Vagina (tissue), 2 donors: ENCODE measurements at places on chromosomes 4 and X.

DNA sequence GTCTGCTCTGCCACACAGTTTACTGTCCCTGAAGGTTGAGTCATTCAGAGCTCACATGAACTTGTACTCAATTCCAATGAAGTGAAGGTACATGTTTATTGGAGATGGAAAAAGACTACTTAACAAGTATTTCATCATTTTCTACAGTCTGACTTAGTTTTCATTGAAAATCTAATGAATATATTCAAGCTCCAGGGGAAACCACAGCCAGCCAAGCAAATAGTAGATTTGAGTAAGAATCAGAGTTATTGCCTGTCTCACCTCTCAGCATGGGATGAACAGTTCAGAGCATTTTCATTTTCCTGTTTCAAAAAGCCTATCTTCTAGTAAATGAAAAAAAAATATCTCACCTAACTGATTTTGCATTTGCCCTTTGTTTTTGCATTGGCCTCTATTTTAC is 1249.4 kb upstream of the DIAPH2 start:
- no peaks in the 10 kb centered on the region for H3K36me3 ChIP-seq
- H3K4me3 ChIP-seq: no peak overlapping the region
- H3K27me3 ChIP-seq: no peaks in the 10 kb centered on the region
- DNase-seq: no peak
- no peak overlapping the region for H3K27ac ChIP-seq

DNA sequence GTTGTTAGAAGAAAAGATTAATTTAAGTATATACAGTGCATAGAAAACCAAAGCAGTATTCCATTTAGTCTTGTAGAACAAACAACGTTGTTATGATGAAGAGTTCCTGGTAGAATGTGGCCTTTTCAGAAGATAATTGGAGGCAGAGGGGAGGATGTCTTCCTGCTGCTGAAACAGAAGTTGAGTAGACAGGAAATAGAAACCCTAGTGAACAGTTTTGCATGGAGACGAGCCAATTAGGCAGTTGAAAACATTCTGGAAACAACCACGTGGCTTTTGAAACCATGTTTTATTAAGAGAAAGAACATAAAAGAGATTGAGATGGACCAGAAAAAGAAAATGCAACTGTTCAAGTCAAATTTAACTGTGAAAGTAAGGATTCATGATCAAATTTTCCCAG is 325.2 kb downstream of the CAMK2D start:
- peak overlapping the region; percentile 73 for H3K27ac ChIP-seq
- H3K4me1 ChIP-seq: peaks cover 40% of the 10 kb centered on the region
- H3K27me3 ChIP-seq: no peaks in the 10 kb centered on the region
- H3K36me3 ChIP-seq: no peaks in the 10 kb centered on the region

- peak overlapping the region; percentile 6 for H3K27ac ChIP-seq
- no peaks in the 10 kb centered on the region for H3K27me3 ChIP-seq
- peaks cover 31% of the 10 kb centered on the region for H3K4me1 ChIP-seq
- H3K36me3 ChIP-seq: no peaks in the 10 kb centered on the region
Observed at GRCh38 chr4:57040510-57040909, 61.8 kb downstream of the POLR2B start.

- H3K36me3 ChIP-seq: no peaks in the 10 kb centered on the region
- DNase-seq: no peak
- H3K4me1 ChIP-seq: no peaks in the 10 kb centered on the region
- no peak overlapping the region for H3K4me3 ChIP-seq
Observed at GRCh38 chr4:69239557-69240168, 25.1 kb upstream of the UGT2B11 start.

- H3K4me3 ChIP-seq: no peak overlapping the region
- H3K4me1 ChIP-seq: no peaks in the 10 kb centered on the region
- no peak overlapping the region for H3K27ac ChIP-seq
- DNase-seq: no peak
- H3K36me3 ChIP-seq: no peaks in the 10 kb centered on the region
- H3K27me3 ChIP-seq: no peaks in the 10 kb centered on the region
Observed at GRCh38 chr4:6224735-6225134, 24.4 kb upstream of the JAKMIP1 start.

DNA sequence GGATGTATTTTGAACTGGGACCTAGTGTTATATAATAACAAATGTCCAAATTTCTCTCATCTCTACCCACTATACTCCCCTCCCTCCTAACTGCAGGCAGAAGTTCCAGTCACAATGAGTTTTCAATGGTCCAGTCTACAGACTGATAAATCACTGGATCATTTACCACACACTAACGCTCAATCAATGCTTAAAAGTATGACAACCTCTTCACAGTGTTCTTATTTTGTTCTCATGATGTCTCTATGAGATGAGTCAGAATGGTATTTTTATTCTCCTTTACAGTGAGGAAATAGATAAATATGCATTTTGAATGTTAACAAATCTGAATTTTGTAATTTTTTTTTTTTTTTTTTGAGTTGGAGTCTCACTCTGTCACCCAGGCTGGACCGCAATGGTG is 83.7 kb upstream of the ETNPPL start:
- no peak for DNase-seq
- no peak overlapping the region for H3K27ac ChIP-seq
- no peaks in the 10 kb centered on the region for H3K27me3 ChIP-seq

GRCh38 chrX:100928660-100929613 is at the start of gene XKRX:
Gene XKRX, minus strand, starts transcription at chrX:100928917. Its CDS starts 613 bp downstream, at chrX:100928304.
- no peaks in the 10 kb centered on the region for H3K27me3 ChIP-seq
- H3K27ac ChIP-seq: no peak within 1 kb of the TSS
- no peak for DNase-seq
- H3K4me3 ChIP-seq: peak within 1 kb of the TSS; percentile 42
- H3K4me1 ChIP-seq: no peaks in the 10 kb centered on the region

DNA sequence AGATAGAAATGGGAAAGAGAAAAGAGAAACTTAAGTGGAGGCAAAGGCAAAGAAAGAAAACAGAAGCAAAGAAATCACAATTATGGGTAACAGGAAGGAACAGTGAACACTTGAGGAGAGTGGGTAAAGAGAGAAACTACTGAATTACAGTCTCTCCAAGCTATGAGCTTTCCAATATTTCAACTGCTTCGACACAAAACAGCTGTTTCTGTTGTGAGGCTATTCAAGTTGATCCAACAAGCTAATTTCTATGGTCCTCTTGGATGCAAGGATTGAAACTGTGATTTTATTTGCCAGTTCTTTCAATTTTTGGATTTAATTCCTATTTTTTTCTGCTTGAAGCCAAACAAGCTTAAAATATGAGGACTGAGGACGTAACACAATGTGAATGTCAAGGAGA is 80.5 kb upstream of the ADGRA3 start:
- no peak overlapping the region for H3K27ac ChIP-seq
- no peak overlapping the region for H3K4me3 ChIP-seq
- H3K27me3 ChIP-seq: no peaks in the 10 kb centered on the region
- no peaks in the 10 kb centered on the region for H3K4me1 ChIP-seq
- H3K36me3 ChIP-seq: no peaks in the 10 kb centered on the region
- no peak for DNase-seq

DNA sequence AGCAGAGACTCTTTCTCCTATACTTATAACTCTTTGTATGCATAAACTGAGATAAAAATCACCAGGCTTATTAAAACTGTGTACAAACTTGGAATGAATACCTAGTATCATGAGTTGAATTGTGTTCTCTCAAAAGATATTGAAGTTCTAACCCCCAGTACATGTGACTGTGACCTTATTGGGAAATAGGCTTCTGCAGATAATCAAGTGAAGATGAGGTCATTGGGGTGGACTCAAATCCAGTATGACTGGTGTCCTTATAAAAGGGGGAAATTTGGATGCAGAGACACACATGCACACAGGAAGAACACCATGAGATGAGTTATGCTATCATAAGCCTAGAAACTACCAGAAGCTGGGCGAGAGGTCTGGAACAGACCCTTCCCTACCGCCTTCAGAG is 26.2 kb downstream of the ZNF827 start:
- H3K36me3 ChIP-seq: no peaks in the 10 kb centered on the region
- no peak for DNase-seq
- peak overlapping the region; percentile 11 for H3K27ac ChIP-seq

DNA sequence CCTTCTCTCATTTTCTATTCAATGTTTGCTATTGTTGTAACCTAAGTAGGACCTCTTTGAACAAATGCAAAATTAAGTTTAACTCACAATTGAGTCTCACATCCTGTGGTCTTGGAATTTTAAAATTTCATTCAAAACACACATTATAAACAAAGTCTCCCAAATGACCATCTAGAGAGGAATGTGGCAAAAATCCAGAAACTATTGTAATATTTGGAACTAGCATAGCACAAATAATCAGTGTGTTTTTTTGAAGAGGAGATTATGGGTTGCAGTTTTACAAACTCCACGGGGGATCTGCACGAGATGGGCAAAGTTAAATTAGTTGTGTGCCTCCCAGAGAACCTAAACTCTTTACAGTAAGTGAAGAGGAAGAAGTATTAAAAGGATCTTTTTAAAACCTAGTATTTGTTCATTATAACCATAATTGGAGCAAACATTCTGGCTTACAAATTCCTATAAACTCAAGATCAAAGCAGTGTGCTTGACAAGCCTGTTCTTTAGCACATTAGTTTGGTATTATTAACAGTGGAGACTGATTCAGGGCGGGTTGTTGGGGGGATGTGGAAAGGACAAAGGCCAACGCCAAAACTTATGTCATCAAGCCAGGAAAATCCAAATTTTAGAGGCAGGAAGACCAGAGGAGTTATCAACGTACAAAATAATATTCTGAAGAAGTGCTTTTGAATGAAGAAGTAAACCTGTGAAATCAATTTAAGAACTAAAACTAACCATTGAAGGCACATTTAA is 22.4 kb upstream of the RBPJ start:
- no peak for DNase-seq
- H3K4me3 ChIP-seq: no peak overlapping the region
- H3K27me3 ChIP-seq: no peaks in the 10 kb centered on the region
- H3K36me3 ChIP-seq: no peaks in the 10 kb centered on the region
- H3K4me1 ChIP-seq: peaks cover 7% of the 10 kb centered on the region
- no peak overlapping the region for H3K27ac ChIP-seq

DNA sequence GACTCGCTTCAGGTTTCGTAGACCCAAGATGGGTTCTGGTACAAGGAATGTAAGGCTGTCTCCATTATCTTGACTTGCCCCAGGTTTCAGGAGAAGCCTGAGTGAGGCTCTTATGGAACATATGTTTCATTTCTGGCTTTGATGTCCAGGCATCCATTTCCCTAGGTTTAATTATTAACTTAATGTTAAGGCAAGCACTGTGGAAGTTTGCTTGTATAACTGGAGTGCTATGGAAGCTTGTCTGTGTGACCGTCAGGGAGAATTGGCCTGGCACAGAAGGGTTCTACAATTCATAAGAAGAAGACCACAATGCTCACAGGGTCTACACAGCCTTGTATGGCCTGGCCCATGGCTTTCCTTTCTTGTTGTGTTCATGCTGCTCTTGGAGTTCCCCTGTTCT is 47.2 kb upstream of the PPP1R2C start:
- DNase-seq: no peak
- H3K36me3 ChIP-seq: no peaks in the 10 kb centered on the region
- no peak overlapping the region for H3K27ac ChIP-seq

DNA sequence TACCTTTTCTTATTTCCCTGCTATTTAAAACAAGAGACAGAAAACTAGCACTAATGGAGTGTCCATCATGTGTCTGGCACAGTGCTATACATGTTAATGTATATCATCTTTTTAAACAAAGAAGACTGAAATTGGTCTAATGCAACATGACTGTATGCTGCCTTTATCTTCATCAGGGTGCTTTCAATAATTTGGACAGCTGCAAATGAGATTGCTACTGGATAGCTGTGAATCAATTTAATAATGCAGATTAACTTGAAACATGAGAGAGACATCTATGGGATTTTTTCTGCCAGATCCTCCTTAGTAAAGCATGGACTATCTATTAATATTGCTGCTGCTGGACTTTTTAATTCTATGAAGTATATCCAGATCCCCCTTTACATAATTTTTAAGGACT is 255.3 kb upstream of the ATOH1 start:
- no peak overlapping the region for H3K4me3 ChIP-seq
- no peaks in the 10 kb centered on the region for H3K27me3 ChIP-seq
- no peaks in the 10 kb centered on the region for H3K36me3 ChIP-seq
- H3K27ac ChIP-seq: no peak overlapping the region

DNA sequence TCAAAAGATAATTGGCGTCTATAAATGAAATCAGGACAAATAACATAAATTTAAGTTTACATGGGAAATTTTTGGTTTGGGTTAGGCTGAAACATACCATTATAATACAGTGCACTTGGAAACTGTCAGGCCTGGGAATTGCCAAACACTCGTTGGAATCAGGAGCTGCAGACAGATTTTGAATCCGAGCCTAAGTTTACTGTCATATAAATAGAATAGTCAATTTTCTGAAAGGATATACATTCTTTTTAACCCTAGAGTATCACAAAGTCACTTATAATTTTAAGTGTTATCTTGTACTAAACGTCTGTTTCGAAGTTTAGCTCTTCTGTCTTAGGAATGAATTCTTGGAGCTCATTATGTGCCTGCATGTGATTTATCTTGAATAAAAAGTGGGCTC is 234.1 kb downstream of the VEGFC start:
- H3K27ac ChIP-seq: no peak overlapping the region
- DNase-seq: no peak
- H3K27me3 ChIP-seq: no peaks in the 10 kb centered on the region
- H3K36me3 ChIP-seq: no peaks in the 10 kb centered on the region
- H3K4me1 ChIP-seq: no peaks in the 10 kb centered on the region
- H3K4me3 ChIP-seq: no peak overlapping the region

DNA sequence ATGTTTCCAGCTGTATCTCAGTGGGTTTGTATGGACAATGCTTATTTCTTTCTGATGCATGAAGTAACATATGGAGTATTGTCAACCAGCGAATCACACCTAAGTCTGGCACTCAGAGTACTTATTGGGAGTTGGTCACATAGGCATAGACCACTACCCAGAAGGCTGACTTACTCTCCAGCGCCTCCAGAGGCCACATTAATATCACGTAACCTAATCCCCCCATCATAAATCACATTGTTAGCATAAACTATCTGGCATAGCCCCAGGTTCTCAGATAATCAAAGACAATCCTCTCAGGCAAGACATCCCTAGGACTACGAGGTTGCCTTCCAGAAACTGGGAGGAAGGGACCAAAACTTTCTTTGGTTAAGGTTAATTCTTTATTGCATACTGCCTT is 560.5 kb upstream of the PABPC4L start:
- no peak overlapping the region for H3K4me3 ChIP-seq
- no peak overlapping the region for H3K27ac ChIP-seq
- H3K27me3 ChIP-seq: no peaks in the 10 kb centered on the region
- H3K4me1 ChIP-seq: no peaks in the 10 kb centered on the region
- no peak for DNase-seq

DNA sequence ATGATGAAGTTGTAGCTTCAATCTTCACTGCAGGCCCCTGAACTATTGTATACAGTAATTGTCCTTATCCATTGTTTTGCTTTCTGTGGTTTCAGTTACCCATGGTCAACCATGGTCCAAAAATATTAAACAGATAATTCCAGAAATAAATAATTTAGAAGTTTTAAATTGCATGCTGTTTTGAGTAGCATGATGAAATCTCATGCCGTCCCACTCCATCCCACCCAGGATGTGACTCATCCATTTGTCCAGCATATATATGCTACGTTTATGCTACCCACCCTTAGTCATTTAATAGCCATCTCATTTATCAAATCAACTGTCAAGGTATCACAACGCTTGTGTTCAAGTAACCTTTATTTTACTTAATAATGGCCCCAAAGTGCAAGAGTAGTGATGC is 34.5 kb downstream of the IQCM start:
- H3K27ac ChIP-seq: no peak overlapping the region
- no peak for DNase-seq
- no peaks in the 10 kb centered on the region for H3K4me1 ChIP-seq
- no peak overlapping the region for H3K4me3 ChIP-seq
- no peaks in the 10 kb centered on the region for H3K36me3 ChIP-seq
